ENCODE measurements at places on chromosomes 12 and 14.

- no peak for DNase-seq
Measured at GRCh38 chr12:80190001-80190400, 90.7 kb downstream of the OTOGL start.

DNA sequence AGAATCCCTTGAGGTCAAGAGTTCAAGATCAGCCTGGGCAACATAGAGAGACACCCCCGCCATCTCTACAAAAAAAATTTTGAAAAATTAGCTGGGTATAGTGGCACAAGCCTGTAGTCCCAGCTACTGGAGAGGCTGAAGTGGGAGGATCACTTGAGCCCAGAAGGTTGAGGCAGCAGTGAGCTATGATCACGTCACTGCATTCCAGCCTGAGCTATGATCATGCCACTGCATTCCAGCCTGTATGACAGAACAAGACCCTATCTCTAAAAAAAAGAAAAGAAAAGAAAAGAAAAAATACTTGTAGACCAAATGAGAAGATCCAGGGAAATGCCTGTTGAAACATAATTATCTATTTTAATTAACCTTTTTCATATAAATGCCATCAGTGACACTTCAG, 93.8 kb upstream of the MDM1 start:
- DNase-seq: peak; percentile 41

DNA sequence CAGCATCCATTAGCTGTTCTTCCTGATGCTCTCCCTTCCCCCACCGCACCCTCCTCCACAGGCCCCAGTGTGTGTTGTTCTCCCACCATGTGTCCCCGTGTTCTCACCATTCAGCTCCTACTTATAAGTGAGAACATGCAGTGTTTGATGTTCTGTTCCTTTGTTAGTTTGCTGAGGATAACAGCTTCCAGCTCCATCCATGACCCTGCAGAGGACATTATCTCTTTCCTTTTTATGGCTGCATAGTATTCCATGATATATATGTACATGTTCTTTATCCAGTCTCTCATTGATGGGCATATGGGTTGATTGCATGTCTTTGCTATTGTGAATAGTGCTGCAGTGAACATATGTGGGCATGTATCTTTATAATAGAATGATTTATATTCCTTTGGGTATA, 9.0 kb downstream of the ATF1 start:
- DNase-seq: no peak

GRCh38 chr14:96586921-96587822, 85.0 kb downstream of the PAPOLA start:
- no peak for DNase-seq

- peak; percentile 17 for DNase-seq
Measured at GRCh38 chr14:31029016-31029970, 3.1 kb upstream of the STRN3 start.

DNA sequence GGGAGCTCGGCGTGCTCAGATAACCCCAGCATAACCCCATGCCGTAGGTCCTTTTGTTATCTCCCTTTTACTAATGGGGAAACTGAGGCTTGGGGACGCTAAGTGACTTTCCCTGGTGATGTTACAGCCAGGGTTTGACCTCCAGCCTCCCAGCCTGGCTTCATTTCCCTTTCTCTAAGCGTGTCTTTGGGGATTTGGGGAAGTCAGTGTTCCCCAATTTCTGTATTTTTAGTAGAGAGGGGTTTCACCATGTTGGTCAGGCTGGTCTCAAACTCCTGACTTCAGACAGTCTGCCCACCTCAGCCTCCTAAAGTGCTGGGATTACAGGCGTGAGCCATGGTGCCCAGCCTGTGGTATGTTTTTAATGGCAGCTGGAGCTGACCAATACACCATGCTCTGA, 85.4 kb downstream of the PHETA1 start:
- no peak for DNase-seq

DNA sequence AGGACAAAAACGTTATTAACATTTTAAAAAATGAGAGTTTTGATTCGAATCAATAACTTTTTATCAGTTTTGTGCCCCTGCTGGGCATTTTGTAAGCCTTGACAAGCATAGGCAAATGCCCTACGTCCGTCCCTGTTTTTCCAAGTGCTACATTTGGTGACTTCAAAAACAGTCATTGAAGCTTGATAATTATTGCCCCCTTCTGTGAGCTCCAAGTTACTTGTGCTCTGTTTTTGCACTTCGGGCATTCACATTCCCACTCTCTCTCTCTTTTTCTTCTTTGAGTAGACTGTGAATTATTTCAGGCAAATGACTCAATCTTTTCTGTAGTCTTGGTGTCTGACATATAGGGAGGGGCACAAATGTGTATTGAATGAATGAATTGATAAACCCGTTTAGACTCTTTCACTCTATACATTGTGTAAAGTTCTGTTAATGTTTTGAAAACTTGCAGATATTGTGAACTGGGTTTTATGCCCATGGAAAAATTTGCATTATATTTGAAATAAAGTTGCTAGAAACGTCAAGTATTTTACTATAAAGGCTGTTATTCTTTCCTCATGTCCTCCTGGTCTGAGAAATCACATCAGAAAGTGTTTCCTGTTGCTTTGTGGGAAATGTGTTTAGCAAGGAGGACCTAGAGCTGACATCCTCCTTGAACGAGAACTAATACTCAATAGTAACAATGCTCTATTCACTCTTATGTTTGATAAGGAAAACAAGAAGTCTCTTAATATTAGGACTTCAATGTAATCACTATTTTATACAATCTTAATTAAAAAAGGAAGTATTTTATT, 1.4 kb downstream of the APAF1 start:
- peak; percentile 44 for DNase-seq

DNA sequence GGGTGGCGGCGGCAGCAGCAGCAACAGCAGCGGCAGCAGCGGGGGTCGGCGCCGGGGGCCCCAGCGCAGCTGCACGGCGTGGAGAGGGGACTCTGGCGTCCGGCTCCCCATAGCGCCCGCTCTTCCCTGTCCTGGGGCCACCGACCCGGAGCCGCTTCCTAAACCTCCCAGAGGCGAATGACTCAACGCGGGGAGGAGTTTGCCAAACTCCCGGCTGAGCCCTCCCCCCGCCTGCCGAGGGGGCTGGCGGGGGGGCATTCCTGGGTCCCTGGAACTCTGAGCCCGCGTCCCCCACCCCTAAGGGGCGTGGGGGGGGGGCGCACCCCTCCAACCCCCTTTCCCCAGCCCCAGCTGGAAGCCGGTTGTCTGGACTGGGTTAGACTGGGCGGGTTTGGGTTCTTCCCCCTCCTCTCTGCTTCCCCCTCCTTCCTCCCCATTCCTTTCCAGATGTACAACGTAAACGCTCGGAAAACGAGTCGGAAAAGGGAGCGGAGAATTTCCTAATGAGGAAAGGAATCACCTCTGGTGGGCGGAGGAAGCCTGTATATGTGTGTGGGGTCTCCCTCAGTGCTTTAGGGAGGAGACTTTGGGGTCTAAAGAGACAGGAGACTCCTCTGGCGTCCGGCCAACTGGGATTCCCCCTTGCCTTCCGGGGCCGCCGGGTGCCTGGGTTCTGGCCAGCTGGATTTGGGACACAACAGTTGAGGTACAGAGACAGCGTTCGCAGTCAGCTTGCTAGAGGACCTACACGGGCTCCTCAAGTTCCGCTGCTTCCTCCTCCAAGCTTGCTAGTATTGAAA, at the start of gene ITGA5:
TSS of gene ITGA5 (minus strand) at position 179 of the 800 bp plus-strand sequence. CDS start at position 111, 68 bp downstream.
- peak; percentile 78 for DNase-seq

- DNase-seq: no peak
Measured at GRCh38 chr14:51628238-51628637, 23.5 kb upstream of the FRMD6 start.

- DNase-seq: no peak
Measured at GRCh38 chr12:95551305-95551704, at the start of gene USP44. Gene USP44, minus strand, starts transcription at chr12:95551476. Its CDS starts 17,220 bp downstream, at chr12:95534256.

DNA sequence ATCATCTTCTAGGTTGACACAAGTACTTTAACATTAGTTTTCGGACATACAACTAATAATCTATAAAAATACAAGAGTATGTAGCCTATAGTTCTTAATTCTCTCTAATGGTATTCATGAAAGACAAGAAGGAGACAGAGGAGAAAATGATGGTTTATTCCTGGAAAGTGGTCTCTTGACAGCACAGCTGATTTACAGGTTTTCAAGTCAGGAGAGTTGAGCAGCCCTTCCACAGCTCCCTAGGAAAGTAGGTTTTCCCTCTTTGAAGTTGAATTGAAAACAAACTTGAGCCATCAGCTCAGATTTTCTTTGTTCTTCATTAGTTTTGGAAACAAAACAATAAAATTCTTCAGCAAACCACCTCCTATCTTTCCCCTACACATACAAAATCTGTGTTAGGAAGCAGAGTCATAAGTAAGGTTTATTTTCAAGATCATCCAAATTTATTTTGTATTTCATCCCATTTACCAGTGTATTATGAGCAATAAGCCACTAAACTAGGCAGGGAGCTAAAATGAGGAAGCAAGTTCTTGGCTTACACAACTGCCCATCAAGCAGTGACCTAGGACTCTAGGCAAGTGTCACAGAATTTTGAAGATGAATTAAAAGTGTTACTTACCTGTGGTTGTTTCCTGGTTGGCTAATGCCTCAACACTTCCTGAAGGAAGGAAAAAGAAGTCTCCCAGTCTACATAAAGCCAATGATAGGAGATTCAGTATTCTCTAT, 357.0 kb downstream of the BCAT1 start:
- no peak for DNase-seq

GRCh38 chr14:103581954-103582703, 19.4 kb downstream of the COA8 start:
- DNase-seq: no peak

- no peak for DNase-seq
Measured at GRCh38 chr12:62808166-62808879, 126.6 kb downstream of the PPM1H start.

GRCh38 chr12:24134092-24134491, 184.6 kb upstream of the SOX5 start:
- no peak for DNase-seq

DNA sequence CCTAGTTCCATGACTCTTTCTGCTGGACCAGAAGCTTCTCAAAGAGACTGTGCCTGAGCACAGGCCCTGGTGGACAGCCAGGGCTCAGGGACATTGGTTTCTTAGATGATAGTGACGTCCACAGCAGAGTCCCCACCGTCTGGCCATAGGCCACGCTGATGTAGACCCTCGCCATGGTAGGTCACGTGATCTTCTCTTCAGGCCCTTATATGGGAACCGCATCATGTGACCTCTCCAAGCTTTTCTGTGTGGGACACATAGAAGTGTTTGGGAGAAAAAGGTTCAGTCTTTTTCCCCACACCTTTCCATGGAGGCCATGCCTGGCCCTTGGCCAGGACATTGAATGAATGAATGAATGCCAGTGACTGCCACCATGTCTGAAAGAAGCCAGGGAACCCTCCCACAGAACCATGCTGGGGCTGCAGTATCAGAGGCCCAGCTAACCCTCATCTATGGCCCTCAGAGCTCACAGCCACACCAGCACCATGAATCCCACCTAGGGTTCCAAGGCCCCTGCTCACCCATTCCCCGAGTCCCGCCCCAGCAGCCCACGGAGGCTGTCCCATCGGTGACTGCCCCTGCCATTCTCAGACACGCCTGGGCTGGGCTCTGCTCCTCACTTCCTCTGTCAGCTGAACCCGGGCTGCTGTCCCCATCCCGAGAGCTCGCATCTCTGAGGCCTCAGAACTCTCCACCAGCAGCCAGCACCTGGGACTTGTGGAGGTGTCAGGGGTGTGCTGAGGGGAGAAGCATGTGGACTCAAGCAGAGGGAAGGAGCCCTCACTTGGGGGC, 292.1 kb downstream of the ADGRD1 start:
- DNase-seq: no peak

DNA sequence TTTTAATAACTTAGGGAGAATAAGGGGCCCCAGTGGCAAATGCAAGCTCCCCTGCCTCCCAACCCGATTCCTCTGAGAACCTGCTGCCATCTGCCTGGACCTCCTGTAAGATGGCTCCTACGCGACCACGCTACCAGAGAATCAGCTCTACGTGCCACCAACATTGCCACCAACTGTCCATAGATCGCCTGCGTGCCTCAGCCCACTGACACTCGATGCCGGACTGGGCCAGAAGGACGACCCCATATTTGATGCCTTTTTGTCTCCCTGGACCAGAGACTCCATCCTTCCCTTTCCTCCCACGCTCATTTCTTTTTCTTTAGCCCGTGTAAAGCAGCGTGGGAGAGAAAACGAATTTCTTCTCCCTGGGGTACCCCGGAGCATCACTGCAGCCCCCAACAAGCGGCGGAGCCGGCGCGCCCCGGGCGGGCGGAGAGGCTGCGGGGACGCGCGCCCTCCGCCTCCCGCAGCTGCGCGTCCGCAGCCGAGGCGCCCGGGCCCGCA, 565 bp upstream of the KLHL42 start:
- DNase-seq: no peak

DNA sequence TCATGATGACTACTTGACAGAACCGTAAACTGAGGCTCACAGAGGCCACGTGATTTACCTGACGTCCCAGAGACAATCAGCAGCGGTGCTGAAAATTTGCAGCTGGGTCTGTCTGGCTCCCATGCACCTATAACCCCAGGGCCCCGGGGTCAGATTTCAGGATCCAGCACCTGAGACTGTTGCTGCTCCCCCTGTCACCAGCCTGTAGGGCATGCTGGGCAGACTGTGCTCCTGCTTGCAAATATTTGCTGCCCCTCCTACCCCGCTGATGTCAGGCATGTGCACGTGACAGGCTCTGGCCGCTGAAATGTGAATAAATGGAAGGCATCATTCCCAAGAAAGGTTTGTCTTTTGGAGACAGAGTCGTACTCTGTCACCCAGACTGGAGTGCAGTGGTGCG, 6.0 kb downstream of the MMAB start:
- no peak for DNase-seq

DNA sequence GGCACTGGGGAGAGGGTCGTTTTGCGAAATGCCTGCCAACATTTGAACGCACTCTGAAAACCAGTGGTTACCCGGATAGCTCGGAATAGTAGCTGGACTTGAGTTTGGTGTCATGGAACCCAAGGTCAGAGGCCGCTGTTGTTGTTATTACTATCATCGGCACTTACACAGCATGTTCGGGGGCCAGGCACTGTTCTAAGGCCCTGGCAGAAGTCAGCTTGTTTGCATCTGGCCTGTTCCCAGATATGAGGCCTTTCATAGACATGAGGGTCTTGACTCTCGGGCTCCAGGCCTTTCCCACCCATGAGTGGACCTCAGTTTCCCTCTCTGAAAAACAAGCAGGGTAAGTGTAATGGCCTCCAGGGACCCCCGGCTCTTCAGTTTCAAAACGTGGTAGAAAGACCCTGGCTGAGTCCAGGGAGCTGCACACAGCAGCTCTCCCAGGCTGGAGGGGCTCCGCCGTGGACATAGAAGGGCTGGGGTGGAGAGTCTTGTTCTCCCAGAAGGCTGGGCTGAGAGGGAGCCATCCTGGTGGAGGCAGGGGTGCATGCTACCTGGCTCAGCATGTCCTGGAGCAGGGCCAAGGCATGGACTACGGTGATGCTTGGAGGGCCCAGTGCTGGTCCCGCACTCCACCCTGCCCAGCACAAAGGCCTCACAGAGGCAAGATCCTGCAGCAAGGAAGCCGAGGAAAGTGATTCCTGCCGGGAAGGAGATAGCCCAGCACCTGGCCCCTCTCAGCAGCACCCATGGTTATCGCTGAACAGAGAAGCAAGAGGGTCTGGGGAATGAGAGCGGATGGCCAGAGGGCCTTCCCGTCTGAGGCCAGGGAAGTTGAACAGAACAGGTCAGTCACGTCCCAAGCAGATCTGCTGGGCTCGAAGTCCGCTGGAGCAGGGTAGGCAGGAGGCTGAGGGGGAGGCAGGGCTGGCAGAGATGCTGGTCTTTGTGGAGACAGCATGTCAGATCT, 63.5 kb upstream of the C14orf180 start:
- DNase-seq: no peak
